ENCODE measurements at places on chromosomes 7 and 10.
A peak's percentile ranks its signal among the peaks of the same experiment; 100 is the strongest.

DNA sequence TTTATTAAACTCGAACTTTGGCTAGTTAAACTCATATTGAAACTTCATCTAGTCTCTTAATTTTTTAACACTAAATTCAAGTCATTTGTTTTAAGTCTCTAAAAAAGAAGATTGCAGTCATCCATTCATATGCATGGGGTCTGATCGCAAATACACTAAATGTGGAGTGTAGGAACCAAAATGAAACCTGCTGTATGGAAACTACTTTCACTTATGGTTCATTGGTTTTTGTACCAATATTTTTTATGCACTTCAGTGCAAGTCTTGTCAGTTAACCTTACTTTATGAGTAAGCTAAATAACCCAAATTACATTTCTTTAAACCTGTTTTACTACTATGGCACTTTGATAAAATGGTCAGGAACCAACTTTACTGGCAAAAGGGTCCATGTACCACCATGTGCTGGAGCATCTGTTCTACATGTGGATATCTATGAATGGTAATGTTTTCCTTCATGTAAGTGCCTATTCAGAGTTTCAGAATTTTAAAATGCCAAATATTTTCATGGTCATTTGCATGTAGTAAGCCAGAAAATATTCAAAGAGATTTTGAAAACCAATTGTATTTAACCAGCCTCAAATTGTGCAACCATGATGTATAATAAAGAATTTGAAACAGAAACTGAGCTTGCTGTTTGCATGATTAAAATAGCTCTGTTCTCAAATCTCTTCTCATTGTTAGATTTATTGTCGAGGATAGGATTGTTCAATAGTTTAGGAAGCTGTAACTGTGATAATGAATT lies 7.6 kb upstream of the SUPV3L1 start:
- no peak for DNase-seq

GRCh38 chr7:66301737-66302136 lies 96.6 kb downstream of the TPST1 start:
- no peak for DNase-seq

GRCh38 chr10:77188000-77188395 lies 449.6 kb downstream of the KCNMA1 start:
- no peak for DNase-seq

- DNase-seq: no peak
Measured at GRCh38 chr10:62938672-62939071, 122.5 kb upstream of the EGR2 start.

- DNase-seq: no peak
Measured at GRCh38 chr10:99346247-99346646, 17.1 kb downstream of the CNNM1 start.

DNA sequence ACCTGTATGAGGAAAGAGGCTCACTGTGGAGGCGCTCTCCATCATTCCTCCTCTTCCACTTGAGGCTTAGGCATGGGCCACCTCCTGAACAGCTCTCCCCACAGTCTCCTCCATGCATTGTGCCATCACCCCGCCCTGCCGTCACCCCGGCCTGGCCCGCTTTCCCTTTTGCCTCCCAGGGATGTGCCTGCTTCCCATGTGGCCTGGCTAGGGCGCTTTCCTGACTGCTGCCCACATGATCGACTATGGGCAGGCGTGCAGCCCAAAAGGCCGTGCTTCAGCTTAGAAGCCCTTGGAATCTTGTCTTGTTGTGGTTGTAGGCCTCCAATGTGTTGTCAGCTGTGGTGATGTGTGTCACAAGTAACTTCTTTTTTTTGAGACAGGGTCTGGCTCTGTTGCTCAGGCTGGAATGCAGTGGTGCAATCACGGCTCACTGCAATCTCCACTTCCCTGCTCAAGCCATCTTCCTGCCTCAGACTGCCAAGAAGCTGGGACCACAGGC lies 1.8 kb upstream of the ACTR3C start:
- no peak for DNase-seq

DNA sequence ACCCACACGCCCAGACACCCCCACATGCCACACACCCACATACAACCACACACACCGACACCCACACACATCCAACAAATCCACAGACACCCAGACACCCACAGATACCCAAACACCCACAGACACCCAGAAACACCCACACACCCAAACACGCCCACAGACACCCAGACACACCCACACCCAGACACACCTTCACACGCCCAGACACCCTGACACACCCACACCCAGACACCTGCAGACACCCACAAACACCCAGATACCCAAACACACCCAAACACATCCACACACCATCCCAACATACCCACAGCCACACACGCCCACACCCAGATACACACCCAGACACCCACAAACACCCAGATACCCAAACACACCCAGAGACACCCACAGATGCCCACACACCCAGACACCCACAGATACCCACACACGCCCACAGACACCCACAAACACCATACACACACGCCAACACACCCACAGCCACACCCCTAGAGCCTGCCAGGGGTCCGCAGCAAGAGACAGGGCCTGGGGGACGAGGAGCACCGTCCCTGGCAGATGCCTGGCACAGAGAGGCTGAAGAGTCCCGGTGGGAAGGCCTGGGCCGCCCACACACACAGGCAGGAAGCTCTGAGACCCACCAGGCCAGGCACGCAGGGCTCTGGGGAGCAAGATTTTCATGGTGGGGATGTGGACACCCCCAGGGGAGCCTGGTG lies 28.5 kb downstream of the CYP2W1 start:
- DNase-seq: no peak

DNA sequence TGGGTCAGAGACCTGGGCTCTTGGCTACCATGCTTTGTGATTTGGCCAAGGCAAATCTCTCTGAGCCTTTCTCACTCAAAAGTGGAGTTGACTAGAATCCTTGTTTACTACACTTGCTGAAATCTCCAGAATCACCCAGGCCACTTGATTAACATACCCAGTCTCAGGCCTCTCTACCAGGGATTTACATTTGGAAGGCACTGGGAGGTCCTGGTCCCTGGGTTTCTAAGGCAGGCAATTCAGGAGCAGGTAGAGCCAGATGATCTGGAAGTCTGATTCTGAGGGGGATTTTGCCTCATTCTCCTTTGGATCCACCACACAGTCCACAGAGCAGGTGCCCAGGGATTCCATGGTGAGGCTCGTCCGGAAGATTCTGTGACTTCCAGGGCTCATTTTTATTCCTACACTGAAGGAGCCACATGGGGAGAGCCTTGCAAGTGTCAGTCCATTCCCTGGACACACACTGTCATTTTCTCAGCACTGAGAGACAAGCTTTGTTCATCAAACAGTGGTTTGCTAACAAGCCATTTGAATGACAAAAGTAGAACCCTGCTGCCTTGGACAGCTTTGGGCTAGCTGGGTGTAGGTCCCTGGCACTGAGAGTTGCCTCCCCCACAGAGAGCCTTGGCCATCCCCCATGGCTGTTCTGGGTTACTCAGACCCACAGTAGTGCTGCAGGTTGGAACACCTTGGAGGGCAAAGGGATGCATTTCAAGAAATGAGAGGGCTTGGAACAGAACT lies 74.2 kb downstream of the NOC3L start:
- DNase-seq: no peak

- DNase-seq: no peak
Measured at GRCh38 chr7:132045481-132045980, 489.1 kb upstream of the PODXL start.

DNA sequence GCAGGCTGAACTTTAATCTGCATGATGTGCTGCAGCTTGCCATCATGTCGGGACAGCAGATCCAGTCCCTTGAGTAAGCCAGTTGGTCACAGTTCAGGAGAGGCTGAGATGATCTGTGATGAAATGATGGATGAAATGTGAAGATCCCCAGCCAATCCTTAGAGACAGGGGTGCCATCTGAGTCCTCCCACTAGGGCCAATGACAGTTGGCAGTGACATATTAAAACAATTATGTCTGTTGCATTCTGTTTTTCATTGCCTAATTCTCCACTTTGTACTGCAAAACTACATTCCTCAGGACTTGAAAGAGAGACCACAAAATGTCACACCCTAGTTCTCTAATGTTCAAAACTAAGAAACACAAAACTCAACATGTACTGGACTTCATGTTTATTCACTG lies 66.3 kb upstream of the CAV2 start:
- no peak for DNase-seq

- no peak for DNase-seq
Measured at GRCh38 chr7:114934713-114935112, 12.8 kb downstream of the MDFIC start.

- DNase-seq: no peak
Measured at GRCh38 chr10:82953331-82953730, 1078.3 kb downstream of the NRG3 start.

- no peak for DNase-seq
Measured at GRCh38 chr10:113520261-113520660, 32.6 kb upstream of the HABP2 start.

DNA sequence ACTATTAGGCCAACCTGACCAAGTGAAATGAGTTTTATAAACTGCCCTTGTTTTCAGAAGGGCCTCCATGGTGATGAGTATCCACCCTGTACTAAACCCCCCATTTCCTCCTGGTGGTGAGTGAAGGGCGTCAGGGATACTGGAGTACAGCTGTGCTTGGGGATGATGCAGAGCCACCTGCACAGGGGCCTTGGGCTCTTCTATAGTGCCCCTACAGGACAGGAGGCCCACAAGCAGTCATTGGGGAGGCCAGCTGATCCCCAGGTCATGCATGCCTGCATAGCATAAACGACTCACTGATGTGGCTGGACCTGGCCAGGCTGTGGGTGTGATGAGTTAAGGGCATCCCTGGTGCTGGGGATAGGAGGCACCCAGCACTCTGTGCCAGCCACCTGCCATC lies 114.1 kb upstream of the CELF2 start:
- no peak for DNase-seq

DNA sequence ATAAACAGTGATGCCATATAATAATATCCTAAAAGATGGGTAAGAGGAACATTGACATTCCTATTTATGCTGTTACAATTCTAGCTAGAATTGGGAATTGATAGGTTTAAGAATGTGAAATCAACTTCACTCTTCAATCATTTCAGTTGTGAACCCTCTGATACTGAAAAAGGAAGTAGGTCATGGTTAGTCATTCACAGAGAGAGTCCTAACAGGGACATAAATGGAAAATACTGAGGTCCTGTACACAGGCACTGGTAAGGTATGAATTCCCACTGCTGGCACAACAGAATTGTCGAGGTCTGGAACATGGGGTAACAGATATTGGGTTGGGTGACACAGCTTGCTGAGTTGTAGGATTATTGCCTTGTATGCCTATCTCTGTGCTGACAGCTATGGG lies 289.4 kb upstream of the LRRN3 start:
- DNase-seq: no peak

- DNase-seq: no peak
Measured at GRCh38 chr7:33463131-33463530, 333.8 kb downstream of the BBS9 start.

GRCh38 chr10:12165999-12166775 lies 29.5 kb downstream of the NUDT5 start:
- no peak for DNase-seq

- DNase-seq: no peak
Measured at GRCh38 chr10:44043646-44044375, 341.1 kb downstream of the CXCL12 start.

GRCh38 chr7:121084748-121085336 lies 96.3 kb downstream of the CPED1 start:
- peak; percentile 70 for DNase-seq

DNA sequence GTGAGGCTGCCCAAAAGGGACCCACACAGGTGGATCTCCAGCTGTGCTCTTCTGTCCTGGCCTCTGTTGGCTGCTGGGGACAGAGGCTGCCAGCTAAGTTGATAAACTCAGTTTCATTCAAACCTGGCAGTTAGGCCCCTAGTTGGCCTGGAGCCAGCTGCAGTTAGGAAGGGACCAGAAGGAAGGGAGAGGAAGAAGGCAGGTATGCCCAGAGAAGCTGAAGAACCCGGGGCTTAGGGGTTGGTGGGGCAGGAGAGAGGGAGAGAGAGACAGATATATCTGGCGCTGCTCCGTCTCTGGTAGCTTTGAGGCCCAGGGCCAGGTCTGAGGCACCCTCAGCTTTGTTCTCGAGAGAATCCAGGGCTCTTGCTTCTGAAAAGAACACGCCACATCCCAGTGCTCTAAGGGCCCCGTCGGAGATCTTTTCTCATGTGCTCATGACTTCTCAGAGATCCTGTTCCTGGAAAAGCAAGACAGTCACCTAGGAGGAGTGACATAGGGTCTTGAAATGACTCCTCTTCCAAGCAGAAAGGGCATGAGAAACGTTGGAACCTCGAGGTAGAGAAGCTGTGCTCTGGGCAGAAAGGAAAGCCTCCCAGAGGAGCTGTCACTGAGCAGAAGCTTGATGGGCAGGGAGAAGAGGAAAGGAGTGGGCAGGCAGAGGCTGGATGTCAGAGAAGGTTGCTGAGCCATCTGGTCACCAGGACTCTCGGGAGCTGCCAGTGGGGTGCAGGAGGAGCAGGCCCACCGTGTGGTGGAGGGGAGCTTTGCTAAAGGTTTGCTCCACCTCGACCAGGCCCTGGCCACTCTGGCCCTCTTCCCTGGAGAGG lies 153.6 kb downstream of the ARHGAP21 start:
- DNase-seq: no peak

DNA sequence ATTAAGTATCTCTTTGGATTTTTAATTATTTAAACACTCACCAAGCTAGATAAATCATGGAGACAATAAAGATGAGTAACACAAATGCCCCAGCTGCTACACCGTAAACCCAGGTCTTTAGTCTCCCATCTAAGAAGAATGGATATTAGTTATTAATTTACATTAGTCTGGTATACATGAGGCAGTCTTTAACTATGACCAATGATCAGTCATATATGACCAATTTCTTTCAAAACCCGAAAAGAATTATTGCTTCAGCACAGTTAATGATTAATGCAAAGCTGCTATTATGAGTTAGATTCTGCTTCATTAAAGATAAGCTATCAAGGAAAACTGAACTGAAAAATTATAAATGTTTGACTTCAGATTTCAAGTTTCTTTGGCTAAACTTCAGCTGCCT lies 402.9 kb downstream of the PHF14 start:
- no peak for DNase-seq

DNA sequence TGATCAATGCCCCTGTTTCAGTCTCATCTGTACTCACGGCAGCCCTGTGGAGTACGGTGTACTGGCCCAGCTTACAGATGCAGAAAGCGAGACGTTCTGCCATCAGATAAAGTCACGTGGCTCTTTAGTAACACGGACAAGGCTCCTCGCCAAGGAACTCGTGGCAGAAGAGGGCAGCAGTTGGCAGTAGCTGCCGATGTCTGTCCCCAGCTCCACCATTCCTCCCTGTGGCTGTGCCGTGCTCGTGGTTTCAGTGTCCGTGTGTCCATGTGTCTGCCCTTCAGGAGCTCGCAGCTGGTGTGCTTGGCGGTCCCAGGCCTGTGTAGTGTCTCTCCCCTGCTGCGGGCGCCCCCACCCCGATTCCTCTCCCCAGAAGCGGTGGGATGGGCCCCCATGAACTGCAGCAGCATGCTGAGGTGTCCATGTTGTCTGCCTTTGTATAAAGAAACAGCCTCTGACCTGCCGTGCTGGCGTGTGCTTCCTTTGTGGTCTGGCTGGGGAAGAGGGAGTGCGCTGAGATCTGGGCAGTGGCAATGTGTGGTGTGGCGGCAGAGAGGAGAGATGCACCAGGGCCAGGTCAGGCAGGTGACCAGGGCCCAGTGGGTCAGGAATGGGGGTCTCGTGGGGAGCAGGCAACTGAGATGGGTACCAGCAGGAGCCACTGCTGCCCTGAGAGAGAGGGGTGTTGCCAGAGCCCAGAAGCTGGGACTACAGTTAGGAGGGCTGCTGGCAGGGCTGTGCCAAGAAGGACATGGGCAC lies 9.8 kb downstream of the RHBDD2 start:
- DNase-seq: no peak

- DNase-seq: no peak
Measured at GRCh38 chr7:43204081-43204480, 91.6 kb downstream of the HECW1 start.
